ENCODE measurements at places on chromosomes 5 and 9.

- no peak for DNase-seq
Observed at GRCh38 chr5:139636207-139636792, 11.8 kb upstream of the CXXC5 start.

- no peak for DNase-seq
Observed at GRCh38 chr5:172605466-172605865, 35.6 kb upstream of the NEURL1B start.

DNA sequence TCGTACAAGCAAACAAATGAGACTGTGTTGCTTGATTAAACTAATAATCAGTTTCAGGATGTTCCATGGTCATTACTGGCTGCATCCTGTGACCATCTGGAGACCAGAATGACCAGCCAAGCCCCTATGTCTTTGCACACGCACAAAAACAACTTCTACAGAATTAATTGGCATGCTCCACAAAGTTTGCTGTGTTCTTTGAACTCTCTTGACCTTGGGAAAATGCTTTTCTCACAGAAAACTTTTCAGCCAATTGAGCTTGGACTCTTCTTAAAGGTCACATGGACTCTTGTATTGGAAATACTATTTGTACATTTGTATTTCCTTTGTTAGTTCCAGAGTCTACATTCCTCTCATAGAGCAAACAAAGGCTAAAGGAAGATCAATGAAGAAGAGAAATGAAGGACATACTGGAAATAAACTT is 147.8 kb downstream of the ARRDC3 start:
- no peak for DNase-seq

DNA sequence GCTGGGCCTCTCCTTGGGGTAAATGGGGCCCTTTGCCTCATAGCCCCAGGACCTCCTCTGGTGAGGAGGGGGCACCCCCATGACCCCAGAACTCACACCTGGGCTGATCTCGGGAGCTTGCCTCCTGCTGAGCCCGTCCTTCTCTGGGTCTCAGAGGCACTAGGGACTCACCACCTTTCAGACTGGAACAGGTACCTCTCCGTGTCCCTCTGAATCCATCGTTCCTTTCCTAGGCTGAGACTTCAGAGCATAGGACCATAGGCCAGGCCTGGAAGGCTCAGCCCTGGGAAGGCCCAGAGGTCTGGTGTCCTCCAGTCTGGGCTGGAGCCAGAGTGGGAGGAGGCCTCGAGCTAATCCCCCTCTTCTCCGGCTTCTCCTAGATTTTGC is 97.9 kb downstream of the CACNA1B start:
- no peak for DNase-seq

GRCh38 chr5:93240228-93240834 is 340.7 kb downstream of the NR2F1-AS1 start:
- no peak for DNase-seq

DNA sequence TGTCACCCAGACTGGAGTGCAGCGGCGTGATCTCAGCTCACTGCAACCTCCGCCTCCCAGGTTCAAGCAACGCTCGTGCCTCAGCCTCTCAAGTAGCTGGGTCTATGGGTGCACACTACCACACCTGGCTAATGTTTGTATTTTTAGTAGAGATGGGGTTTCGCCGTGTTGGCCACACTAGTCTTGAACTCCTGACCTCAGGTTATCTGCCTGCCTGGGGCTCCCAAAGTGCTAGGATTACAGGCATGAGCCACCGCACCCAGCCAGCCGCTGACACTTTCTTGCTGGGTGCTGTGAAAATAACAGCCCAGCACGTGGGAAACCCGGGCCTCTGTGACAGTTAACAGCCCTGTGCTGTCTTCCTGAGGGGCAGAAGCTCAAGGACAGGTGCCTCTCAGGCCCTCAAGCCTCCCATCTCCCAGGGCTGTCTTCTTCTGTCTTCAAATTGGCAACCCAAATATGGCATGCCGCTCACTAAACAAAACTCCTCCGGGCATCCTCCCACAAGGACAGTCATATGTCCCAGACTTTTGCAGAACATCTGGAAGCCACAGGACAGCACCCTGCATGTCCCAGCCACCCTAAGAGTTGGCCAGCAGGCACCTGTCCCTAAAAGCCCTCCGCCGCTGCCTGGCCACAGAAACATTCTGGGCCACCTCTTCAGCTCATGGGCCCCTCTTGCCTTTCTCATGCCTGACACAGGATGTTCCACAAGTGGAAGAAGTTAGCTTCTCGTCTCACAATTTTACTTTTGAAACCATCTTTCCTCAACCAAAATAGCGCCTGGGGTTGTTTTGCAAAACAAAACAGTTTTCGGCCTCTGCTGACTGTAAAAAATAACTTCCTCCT is 233.6 kb downstream of the SYK start:
- DNase-seq, result no peak

GRCh38 chr5:8208307-8208706 is 339.4 kb downstream of the MTRR start:
- DNase-seq, result no peak

GRCh38 chr5:173733425-173733824 is 117.0 kb upstream of the BOD1 start:
- no peak for DNase-seq

GRCh38 chr9:27078685-27079084 is 30.3 kb upstream of the TEK start:
- no peak for DNase-seq

GRCh38 chr9:37430841-37431597 is 8.5 kb downstream of the GRHPR start:
- peak; percentile 45 for DNase-seq

- DNase-seq, result no peak
Observed at GRCh38 chr9:74037274-74037673, 459.9 kb upstream of the RORB start.

Measured in adrenal gland (tissue), 19 donors.